ENCODE measurements at places on chromosomes 16 and 17. TPM values are rescaled to one million over a fixed set of nuclear protein-coding genes. Genes with fewer than 3 reads are reported as not detected.

Gene NEUROD2
- polyA plus RNA-seq = not detected

Gene CCDC154
- polyA plus RNA-seq = 1.4 TPM

Gene CMTM2
- polyA plus RNA-seq = not detected

Gene PRSS27
- not detected for polyA plus RNA-seq

Gene WWP2
- 12.1 TPM for polyA plus RNA-seq

DNA sequence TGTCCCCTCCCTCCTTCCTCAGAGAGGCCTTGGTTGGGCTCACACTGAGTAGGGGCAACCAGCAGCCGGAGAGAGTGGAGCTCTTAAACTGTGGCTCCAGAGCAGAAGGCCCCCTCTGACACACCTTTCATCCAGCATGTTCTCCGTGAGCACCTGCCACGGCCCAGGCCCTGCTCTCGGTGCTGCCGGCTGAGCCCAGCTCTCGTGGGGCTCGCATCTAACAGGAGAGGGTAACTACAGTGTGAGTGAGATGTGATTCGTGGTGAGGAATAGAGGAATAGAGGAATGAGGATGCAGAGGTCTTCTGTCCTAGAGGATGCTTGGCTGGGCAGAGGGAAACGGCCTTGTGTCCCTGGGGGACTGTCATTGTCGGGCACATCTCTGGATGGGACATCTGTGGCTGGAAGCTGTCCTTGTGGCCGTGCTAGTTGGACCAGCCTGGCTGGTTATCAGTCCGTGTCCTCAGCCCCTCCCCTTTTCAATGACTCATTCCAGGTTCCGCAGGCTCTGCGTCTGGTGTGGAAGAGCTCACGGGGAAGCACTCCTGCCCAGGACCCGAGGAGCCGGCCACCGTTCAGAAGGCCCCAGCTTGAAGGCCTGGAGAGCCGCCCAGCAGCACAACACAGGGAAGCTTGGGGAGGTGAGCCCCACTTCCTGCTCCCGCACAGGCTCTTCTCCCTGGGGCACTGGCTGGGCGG, 11.9 kb upstream of the DNASE1 start:
- peaks cover 38% of the 10 kb centered on the region for H3K4me1 ChIP-seq
- H3K4me3 ChIP-seq = no peak overlapping the region
- H3K27ac ChIP-seq = no peak overlapping the region
- DNase-seq = peak; percentile 86

DNA sequence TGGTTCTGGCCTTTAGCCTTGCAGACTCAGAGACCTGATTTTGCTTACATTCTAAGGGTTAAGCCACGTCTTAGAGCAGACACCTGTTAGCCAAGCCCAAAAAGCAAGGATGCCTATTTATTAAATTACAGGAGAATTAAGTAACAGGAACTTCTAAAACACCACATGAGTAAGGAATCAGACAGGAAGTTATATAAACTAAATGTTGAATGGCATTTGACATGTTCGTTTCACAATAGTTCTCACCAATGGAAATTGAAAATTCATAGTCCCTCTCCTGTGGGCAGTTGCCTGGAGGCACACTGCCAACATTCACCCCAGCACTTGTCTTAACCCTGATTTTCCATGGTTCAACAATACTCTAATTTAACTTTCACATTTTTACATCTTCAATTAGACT, 9.0 kb downstream of the KRTAP9-7 start:
- H3K36me3 ChIP-seq = no peaks in the 10 kb centered on the region
- DNase-seq = peak; percentile 1
- H3K4me3 ChIP-seq = no peak overlapping the region

- DNase-seq = no peak
- peaks cover 10% of the 10 kb centered on the region for H3K36me3 ChIP-seq
- H3K4me1 ChIP-seq = peaks cover 6% of the 10 kb centered on the region
- no peaks in the 10 kb centered on the region for H3K27me3 ChIP-seq
These were observed 34.0 kb downstream of the UBE2G1 start for GRCh38 chr17:4332296-4332970.

DNA sequence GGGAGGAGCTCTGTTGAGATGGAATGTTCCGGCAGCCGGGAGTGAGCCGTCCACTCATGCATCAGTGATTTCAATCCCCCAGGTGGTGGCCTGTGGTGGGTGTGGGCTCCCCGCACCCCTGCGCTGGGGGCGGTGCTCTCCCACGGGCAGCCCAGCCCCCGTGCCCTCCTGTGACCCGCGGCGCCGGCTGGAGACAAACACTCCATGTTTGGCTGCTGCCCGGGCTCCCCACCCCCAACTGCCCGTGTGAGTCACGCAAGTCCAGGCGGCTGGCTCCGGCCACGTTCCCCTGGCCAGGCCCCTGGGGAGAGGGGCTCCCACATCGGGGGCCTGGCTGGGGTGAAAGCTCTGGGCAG, 29.4 kb downstream of the CACNA1H start:
- H3K36me3 ChIP-seq = no peaks in the 10 kb centered on the region
- H3K27ac ChIP-seq = no peak overlapping the region
- peaks cover 66% of the 10 kb centered on the region for H3K4me1 ChIP-seq
- no peak for DNase-seq
- peaks cover 18% of the 10 kb centered on the region for H3K27me3 ChIP-seq

DNA sequence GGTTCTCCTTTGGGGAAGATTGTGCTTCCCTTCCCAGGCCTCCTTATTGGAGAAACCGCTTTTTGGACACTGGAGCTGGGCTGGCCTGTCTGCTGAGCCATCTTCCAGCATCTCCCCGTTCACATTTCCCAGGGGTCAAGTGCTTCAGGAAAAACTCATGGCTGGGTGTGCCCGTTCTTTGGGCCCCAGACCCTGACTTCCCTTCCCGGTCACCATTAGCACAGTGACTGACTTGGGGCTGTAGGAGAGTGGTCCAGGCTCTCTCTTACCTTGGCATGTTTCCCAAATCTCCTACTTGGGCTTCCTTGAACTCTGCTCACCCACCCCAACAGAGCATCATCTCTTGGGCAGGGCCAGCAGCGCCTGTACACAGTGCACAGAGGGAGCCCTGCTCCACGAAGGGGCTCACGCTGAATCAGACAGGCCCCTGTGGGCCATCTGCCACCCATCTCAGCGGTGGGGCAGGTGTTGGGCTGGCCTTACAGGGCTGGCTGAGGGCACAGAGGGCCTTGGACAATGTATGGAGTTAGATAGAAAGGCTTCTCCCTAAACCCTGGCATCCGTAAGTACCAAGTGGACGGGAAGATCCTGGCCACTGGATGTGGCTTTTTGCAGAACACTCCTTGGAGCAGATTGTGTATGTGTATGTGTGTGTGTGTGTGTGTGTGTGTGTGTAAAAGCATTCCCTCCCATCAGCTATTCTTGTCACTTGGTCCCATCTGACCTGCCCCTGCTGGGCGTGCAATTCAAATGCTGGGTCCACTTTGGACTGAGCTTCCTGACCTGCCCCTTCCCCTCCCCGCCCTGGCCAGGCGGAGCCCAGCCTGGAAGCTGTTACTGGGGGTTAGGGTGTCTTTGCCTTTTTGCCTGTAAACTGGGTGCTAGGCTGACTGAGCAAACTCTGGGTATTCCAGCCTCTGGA, 24.9 kb upstream of the CDC42EP4 start:
- H3K4me1 ChIP-seq = peaks cover 4% of the 10 kb centered on the region
- no peak for DNase-seq
- H3K36me3 ChIP-seq = no peaks in the 10 kb centered on the region
- H3K27ac ChIP-seq = no peak overlapping the region

DNA sequence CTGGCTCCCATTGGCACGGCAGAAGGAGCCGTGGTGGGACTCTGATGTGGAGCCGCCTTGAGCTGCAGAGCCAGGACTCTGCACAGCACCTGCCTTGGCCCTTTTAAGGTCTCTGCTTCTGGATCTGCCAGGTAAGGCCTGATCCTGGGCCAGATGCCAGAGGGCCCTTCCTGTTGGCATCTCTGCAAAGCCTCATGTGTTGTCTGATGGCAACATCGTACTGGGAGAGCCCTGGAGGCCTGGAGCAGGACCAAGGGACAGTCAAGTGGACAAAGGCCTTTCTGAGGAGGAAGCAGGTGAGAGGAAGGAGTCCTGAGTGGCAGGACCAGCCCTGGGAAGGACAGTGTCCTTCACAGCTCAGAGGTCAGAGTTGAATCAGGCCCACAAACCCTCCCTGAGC, 26.1 kb downstream of the SOCS1 start:
- no peaks in the 10 kb centered on the region for H3K27me3 ChIP-seq
- H3K36me3 ChIP-seq = no peaks in the 10 kb centered on the region
- no peak for DNase-seq
- H3K4me3 ChIP-seq = no peak overlapping the region
- no peak overlapping the region for H3K27ac ChIP-seq

GRCh38 chr17:79645022-79645776, 34.3 kb upstream of the RBFOX3 start:
- H3K36me3 ChIP-seq = no peaks in the 10 kb centered on the region
- H3K4me3 ChIP-seq = no peak overlapping the region
- H3K27ac ChIP-seq = no peak overlapping the region
- DNase-seq = no peak
- no peaks in the 10 kb centered on the region for H3K27me3 ChIP-seq

DNA sequence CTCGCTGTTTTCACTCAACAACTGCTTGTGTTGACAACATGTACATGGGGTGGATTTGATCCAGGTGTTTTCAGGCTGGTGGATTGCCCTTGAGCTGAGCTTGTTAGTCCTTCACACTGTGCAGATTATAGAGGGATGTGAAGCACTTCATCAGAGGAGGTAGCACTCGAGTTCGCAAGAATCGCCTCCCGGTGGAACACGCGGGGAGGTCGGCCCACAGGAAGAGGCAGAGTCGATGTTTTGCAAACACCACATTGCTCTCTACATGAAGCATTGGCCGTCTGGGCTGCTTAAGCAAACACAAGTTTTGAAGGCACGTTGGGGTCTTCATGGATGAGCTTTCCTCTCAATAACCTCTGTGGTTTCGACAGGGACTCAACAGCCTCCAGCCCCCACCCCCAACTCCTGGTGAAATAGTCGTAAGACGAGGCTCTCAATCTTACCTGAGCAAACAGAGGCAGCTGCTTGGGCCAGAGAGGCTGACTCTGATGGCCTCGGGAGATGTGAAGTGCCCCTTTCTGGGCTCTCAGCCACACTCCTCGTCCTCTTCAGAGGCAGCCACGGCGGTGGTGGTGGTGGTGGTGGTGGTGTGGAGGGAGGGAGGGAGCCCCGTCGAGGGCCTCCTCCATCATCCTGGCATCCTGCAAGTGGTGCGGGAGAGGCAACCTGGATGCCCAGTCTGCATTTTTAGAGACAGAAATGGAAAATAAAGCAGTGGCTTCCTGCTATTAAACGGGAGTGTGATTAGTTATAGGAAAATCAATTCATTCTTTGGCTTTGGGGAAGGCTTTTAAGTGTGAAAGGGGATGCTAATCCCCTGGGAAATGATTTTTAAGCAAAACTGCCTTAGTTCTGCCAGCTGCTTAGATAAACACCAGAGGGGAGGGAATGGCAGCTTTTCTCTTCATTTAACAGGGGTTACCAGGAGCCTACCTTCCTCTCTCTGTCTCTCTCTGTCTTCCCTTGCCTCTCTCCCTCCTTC, 552.5 kb upstream of the EEF2KMT start:
- H3K27ac ChIP-seq = no peak overlapping the region
- no peak for DNase-seq
- H3K4me1 ChIP-seq = no peaks in the 10 kb centered on the region
- no peak overlapping the region for H3K4me3 ChIP-seq
- no peaks in the 10 kb centered on the region for H3K36me3 ChIP-seq

DNA sequence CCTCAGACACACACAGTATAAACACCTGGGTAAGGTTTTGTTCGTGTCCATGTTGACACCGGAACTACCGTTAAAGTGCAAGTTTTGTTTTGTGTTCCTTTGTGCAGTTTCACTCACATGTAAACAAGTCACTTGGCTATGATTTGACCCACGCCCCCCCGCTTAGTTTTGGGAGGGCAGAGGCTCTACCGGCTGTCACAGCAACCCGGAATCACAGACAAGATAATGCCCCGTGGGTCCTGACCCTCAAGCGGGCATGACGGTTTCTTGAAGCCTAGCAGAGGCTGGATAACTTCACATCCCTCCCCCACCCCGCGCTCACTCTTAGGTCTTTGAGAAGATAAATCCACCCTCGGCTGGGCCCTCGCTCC, 1.7 kb downstream of the RASD1 start:
- no peak overlapping the region for H3K4me3 ChIP-seq
- peaks cover 20% of the 10 kb centered on the region for H3K4me1 ChIP-seq
- DNase-seq = no peak
- no peaks in the 10 kb centered on the region for H3K27me3 ChIP-seq

Measured in K562 (cell line).